Daoy (cell line): ENCODE measurements at places on chromosomes 3 and 15. TPM values are rescaled to one million over a fixed set of nuclear protein-coding genes. Genes with fewer than 3 reads are reported as not detected.

RGMA gene
- 0.42 TPM in 1 of 2 replicates, not detected in the other for total RNA-seq

IQCF5 gene
- total RNA-seq, result not detected in 2 replicates

EPHB1 gene
- 2.5 and 4.2 TPM in 2 replicates for total RNA-seq

KLHL40 gene
- not detected in 2 replicates for total RNA-seq

FBN1 gene
- 73.7 and 80.0 TPM in 2 replicates for total RNA-seq

SHQ1 gene
- total RNA-seq, result 27.8 and 32.5 TPM in 2 replicates

CCDC39 gene
- total RNA-seq, result 0.65 TPM in 1 of 2 replicates, not detected in the other

KBTBD13 gene
- not detected in 2 replicates for total RNA-seq

GNAT1 gene
- not detected in 2 replicates for total RNA-seq

CDHR4 gene
- not detected in 2 replicates for total RNA-seq

EPHB3 gene
- total RNA-seq, result 1.4 and 1.8 TPM in 2 replicates

CLDN1 gene
- 5.3 and 7.3 TPM in 2 replicates for total RNA-seq
